HCT116 (cell line): ENCODE measurements at places on chromosomes 5 and 9. TPM values are rescaled to one million over a fixed set of nuclear protein-coding genes. Genes with fewer than 3 reads are reported as not detected.

ARL14EPL gene
- total RNA-seq, result 22.9 TPM

CD274 gene
- 2.5 TPM for total RNA-seq

POC5 gene
- 14.8 TPM for total RNA-seq

PCDHA6 gene
- not detected for total RNA-seq

SHOC1 gene
- total RNA-seq, result 1.1 TPM

ZDHHC11 gene
- total RNA-seq, result 17.0 TPM

IFNA13 gene
- not detected for total RNA-seq

TMC1 gene
- total RNA-seq, result 0.57 TPM

IL33 gene
- not detected for total RNA-seq

SHB gene
- total RNA-seq, result 28.7 TPM

OR1L8 gene
- total RNA-seq, result not detected

RELL2 gene
- 8.7 TPM for total RNA-seq

CATSPER3 gene
- total RNA-seq, result 1.7 TPM

SV2C gene
- total RNA-seq, result not detected

ANKRD31 gene
- total RNA-seq, result 0.30 TPM

MAML1 gene
- total RNA-seq, result 29.5 TPM

PRDM9 gene
- not detected for total RNA-seq

ITGA1 gene
- total RNA-seq, result 1.8 TPM

LIFR gene
- total RNA-seq, result 10.6 TPM

MLANA gene
- total RNA-seq, result not detected

GRM6 gene
- not detected for total RNA-seq

CBY3 gene
- not detected for total RNA-seq

DDX4 gene
- not detected for total RNA-seq

PHYHD1 gene
- 0.32 TPM for total RNA-seq

PCDHA7 gene
- total RNA-seq, result not detected

FSTL4 gene
- total RNA-seq, result 0.37 TPM

DBH gene
- total RNA-seq, result not detected

DMRT3 gene
- not detected for total RNA-seq

CDKN2AIPNL gene
- 63.0 TPM for total RNA-seq

SLC6A3 gene
- not detected for total RNA-seq

AGXT2 gene
- not detected for total RNA-seq

LHX3 gene
- total RNA-seq, result not detected

ESM1 gene
- total RNA-seq, result not detected

RORB gene
- total RNA-seq, result 0.02 TPM

CPEB4 gene
- total RNA-seq, result 11.1 TPM

MPDZ gene
- total RNA-seq, result 0.12 TPM

SLC27A4 gene
- total RNA-seq, result 33.9 TPM

HTR4 gene
- not detected for total RNA-seq

SOX30 gene
- total RNA-seq, result 0.27 TPM

GEMIN5 gene
- 35.9 TPM for total RNA-seq

RNF183 gene
- 0.12 TPM for total RNA-seq

ADRA1B gene
- not detected for total RNA-seq

RLN2 gene
- not detected for total RNA-seq

C5orf58 gene
- total RNA-seq, result not detected

ZNF462 gene
- 18.1 TPM for total RNA-seq

MCIDAS gene
- 6.4 TPM for total RNA-seq

SLC36A1 gene
- total RNA-seq, result 7.4 TPM

NR5A1 gene
- total RNA-seq, result 0.64 TPM

STPG3 gene
- not detected for total RNA-seq

KIF24 gene
- 5.8 TPM for total RNA-seq

TIMD4 gene
- total RNA-seq, result not detected

RANBP3L gene
- not detected for total RNA-seq

MARCOL gene
- total RNA-seq, result not detected

IRX1 gene
- total RNA-seq, result not detected

FGF1 gene
- not detected for total RNA-seq

NDST1 gene
- total RNA-seq, result 33.1 TPM

TSTD2 gene
- total RNA-seq, result 16.0 TPM

IL3 gene
- total RNA-seq, result not detected

PCYOX1L gene
- total RNA-seq, result 15.9 TPM

ZSWIM6 gene
- total RNA-seq, result 7.4 TPM
